ENCODE measurements at places on chromosomes 6 and 20.

- no peak for DNase-seq
Observed at GRCh38 chr20:62292108-62292507, 10.7 kb upstream of the ADRM1 start.

GRCh38 chr6:3669916-3670315 is 81.6 kb downstream of the PXDC1 start:
- DNase-seq, result no peak

DNA sequence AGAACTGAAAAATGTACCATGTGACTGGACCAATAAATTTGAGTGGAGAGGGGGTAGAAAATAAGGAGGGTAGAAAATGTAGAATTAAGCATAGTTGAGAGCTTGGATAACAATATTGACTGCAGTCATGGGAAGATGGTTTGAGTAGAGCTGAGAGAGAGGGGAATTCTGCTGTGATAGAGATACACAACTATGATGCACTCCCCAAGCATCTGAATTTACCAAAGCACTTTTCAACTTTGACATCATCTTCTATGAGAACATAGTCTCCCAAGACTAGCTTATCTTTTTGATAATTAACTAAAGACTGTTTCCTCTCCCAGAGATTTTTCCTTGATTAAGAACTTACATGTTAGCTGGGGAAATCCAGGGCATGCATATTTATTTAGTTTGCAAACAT is 103.1 kb downstream of the TNFRSF21 start:
- no peak for DNase-seq

DNA sequence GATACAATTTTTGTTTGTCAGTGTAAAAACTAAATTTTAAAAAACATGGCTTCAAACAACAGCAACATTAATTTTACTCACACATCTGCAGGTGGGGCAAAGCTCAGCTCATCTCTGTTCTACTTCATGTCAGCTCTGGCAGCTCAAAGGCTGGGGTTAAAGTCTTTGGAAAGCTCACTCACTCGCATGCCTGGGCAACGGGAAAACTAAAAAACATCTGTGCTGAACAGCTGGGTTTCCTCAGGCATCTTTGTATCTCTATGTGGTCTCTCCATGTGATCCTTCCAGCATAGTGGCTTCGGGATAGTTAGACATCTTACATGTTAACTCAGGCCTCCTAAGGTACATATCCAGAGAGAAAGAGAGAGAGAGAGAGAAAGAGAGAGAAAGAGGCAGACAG is 499.6 kb downstream of the RFPL4B start:
- no peak for DNase-seq

- DNase-seq, result no peak
Observed at GRCh38 chr6:121503589-121503991, 68.1 kb downstream of the GJA1 start.

GRCh38 chr6:113584767-113585166 is 272.4 kb upstream of the MARCKS start:
- no peak for DNase-seq

DNA sequence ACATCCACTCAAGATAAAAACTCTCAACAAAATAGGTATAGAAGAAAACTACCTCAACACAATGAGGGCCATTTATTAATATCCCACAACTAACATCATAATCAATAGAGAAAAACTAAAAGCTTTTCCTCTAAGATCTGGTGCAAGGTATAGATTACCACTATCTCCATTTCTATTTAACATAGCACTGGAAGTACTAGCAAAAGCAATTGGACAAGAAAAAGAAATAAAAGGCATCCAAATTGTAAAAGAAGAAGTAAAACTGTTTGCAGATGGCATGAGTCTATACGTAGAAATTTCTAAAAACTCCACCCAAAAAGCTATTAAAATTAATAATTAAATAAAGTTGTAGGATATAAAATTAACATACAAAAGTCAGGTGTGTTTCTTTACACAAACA is 230.8 kb upstream of the PRSS16 start:
- no peak for DNase-seq

- DNase-seq, result no peak
Observed at GRCh38 chr20:13165203-13165602, 55.9 kb upstream of the ISM1 start.

GRCh38 chr6:110703010-110703905 is 112.0 kb downstream of the CDK19 start:
- DNase-seq, result no peak

- DNase-seq, result no peak
Observed at GRCh38 chr20:33981347-33981746, 12.4 kb upstream of the RALY start.

- DNase-seq, result no peak
Observed at GRCh38 chr20:8527998-8528723, 396.1 kb downstream of the PLCB1 start.

GRCh38 chr6:107116931-107117330 is 1.6 kb upstream of the BEND3 start:
- DNase-seq, result no peak

- DNase-seq, result no peak
Observed at GRCh38 chr6:157688960-157689599, 134.0 kb upstream of the SNX9 start.

GRCh38 chr6:151240791-151241642 is 1.2 kb downstream of the AKAP12 start:
- DNase-seq, result no peak

DNA sequence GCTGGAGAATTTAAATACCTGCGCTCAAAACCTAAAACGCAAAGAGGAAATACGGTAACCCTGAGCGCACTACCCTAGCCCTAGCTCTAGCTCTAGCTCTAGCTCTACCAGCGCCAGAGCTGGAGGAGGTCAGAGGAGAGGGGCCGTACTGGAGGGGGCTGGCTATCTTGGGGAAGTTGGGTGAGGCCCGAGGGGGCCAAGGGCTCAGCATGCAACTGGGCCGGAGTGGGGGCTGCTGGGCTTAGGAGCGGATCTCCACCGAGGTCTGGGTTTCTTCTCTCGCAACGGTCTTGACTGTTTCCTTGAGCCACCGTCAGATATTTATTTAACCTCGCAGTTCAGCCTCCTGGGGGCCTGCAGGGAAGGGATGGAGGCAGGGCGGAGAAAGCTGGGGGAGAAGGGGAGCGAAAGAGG is 91.0 kb downstream of the NCR2 start:
- DNase-seq, result peak; percentile 13

- DNase-seq, result no peak
Observed at GRCh38 chr6:123009059-123009458, 13.0 kb downstream of the CLVS2 start.

DNA sequence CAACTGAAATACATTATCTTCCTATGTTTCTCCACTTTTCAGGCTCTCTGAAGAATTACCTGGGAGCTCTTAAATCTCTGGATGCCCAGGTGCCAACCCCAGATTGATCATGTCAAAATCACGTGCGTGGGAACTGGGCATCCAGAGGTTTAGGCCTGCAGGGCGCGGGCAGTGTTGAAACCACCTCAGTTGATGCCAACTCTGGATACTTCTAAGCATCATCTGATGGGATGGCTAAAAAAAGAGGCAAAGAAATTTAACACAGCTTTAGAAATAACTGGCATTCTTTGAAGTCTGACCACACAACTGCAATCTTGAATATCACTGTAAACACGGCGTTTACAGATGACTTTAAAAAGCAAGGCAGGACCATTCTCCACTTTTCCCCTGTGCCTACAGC is 41.9 kb downstream of the PTGIS start:
- no peak for DNase-seq

GRCh38 chr6:52046456-52046855 is 41.0 kb downstream of the PKHD1 start:
- DNase-seq, result no peak

DNA sequence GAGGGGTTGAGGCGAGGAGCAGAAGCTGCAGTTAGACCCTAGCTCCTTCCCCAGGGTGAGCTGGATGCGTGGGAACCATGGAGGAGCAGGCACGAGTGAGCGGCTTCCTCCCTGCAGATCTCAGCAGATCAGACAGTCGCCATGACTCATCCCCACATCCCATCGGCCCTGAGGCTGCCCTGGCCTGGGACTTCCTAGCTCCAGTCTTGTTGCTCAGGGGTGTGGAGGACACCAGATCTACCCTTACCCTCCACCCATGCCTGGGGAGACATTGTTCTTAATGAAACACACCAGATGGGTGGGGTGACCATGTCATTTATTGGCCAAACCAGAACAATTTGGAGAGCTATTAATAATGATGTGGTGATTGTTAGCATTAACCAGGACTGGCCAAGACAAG is 36.3 kb upstream of the TGM2 start:
- no peak for DNase-seq

DNA sequence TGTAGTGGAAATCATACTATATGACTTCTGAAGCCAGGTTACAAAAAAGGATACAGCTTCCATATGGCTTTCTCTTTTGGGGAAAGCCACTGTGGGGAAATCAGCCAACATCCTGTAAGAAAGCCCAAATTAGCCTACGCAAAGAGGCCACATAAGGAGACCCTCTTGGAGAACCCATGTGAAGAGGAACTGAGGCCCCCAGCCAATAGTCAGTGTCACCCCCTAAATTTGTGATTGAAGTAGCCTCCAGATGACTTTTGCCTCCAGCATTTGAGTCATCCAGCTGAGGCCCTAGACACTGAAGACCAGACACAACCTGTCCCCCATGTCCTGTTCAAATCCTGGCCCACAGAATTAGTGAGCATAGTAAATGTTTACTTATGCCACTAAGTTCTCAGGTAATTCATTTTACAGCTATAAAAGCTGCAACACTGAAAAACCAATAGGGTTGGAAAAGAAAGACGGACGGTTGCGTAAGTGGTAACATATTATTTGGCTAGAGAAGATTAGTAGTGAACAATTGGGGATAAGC is 60.4 kb downstream of the HMGCLL1 start:
- no peak for DNase-seq

GRCh38 chr6:134502614-134503549 is 185.0 kb upstream of the SGK1 start:
- no peak for DNase-seq

DNA sequence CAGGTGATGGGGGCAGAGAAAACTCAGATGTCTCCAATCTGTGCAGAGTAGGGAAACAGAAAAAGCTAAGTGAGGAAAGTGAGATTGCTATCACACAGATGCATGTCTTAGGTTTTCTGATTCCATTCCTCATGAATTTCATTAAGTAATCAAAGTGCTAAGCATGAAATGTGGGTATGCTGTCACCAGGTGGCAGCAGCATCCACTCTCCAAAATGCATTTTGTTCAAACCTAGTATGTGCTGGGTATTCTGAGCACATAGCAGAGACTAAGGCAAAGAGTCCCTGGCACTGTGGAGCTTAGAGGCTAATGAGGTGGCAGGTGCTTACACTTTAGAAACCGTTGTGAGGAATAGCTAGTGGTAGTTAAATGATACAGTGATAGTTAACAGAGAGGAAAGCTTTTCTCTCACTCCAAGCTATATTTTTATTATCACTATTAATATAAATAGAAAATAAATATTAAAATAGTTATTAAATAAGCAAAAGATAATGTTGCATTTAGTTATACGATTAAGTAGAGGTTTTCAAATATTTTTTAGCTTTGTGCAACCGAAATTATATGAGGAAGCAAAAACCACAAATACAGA is 179.5 kb downstream of the CDH26 start:
- no peak for DNase-seq

DNA sequence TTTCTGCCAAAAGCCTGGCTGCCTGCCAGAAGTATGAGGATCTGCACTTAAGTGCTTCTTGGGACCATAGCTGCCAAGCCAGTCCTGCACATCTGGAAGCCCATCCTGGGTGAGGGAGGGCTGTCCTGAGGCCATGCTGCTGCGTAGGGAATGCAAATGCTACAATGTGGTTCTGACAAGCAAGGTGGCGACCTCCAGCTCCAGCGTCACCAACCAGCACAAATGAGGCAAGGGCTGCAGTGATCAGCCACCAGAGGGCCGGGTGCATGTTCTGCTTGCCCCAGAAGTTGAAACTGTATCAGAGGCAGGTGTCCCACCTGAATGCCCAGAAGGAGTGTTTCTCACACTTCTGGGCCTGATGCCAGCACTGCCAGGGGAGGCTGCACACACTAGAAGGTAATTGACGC is 99.1 kb upstream of the KCNQ5 start:
- no peak for DNase-seq

DNA sequence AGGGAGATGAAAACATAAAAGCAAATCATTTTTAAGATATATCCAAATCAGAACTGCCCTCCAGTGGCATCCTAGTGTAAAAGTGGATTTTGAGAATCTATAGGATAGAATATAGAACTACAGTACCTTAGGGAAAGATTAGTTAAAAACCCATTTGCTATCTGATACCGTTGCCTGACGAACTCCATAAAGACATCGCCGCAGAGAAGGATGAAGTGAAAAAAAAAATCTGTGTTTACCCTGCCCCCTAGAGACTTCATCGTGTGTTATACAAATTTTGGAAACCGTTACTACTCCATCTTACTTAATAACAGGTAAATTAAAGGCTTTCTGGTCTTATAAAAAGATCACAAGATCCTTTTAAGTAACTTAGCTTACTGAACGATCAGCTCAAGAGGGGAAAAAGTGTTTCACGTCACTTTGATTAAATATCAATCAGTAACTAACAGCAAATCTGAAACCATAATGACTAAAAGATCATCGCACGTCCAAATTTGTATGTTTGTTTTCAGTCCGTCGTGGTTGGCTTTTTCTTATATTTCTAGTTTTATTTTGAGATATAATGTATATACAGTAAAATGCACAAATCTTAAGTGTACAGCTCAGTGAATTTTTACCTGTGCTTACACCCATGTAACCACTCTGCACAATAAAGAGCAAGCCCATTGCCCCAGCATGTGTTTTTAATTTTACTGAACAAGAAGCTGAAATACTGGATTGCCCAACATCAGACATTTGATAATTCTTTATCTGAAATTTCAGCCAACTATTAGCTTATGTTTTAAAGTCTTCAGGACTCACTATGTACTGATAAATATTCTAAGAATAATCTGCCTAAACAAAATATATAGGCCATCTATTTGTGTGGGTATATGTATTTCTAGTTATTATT is 881 bp upstream of the MCM3 start:
- DNase-seq, result no peak

GRCh38 chr6:33057222-33058150 is 16.0 kb downstream of the HLA-DPA1 start:
- DNase-seq, result no peak

DNA sequence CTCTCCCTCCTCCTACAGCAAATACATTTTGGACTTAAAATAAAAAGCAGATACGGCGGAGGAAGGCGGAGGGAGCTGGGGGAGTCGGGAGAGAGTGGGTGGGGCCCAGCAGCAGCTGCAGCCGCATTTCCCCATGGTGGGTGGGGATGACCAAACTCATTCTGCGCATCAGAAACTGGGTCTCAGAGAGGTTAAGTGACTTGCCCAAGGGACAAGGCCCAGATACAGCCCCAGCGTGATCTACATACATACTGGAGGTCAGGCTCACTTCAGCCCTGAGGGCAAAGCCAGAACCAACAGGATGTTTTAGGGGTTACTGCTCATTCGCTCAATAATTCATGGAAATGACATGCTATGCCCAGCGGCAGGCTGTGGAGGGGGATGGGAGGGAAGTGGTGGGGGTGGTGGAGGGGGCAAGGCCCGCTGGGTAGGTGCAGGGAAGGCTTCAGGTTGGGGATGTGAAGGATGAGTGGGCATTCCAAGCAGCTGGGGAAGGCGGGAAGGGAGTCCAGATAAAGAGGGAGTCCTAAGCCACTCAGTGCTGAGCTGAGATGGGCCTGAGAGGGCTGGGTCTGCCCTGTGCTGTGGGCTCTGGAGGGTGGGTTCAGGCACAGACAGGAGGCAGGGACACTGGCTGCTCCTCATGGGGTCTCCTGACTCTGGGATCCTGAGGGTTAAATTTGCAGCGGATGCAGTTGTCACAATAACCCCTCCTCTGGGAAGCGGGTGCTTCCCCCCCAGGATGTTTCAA is 31.0 kb downstream of the DLGAP4 start:
- DNase-seq, result no peak
